Right lung (tissue), 10 donors: ENCODE measurements at places on chromosomes 3 and 15. TPM values are rescaled to one million over a fixed set of nuclear protein-coding genes. Genes with fewer than 3 reads are reported as not detected.

DNA sequence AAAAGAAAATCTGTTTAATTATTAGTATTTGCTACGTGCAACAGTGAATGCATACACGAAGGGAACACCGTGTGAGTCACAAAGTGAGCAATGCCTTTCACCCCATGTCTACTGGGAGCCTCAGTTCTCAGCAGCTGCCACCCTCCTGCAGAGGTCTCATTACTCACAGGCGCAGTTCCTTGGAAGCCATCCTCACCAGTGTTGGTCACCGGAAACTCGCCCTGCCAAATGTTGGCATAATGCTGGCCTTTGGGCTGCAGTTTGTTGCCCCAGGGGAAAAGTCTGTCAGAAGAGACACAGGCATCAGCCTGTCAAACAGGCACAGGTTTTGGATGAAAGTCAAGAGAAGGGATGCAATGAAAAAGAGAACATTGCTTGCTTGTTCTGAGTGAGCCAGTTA lies 50.1 kb downstream of the SUMF1 start:
- no peak for DNase-seq

GRCh38 chr3:41272667-41273066 lies 73.4 kb downstream of the CTNNB1 start:
- no peak for DNase-seq

- no peak for DNase-seq
Measured at GRCh38 chr15:81411051-81411450, 37.0 kb upstream of the TMC3 start.

- no peak for DNase-seq
Measured at GRCh38 chr3:18223571-18223970, 201.6 kb downstream of the SATB1 start.

- DNase-seq = no peak
Measured at GRCh38 chr3:65537109-65537508, 501.6 kb downstream of the MAGI1 start.

- no peak for DNase-seq
Measured at GRCh38 chr3:134354612-134355251, 19.5 kb downstream of the AMOTL2 start.

DNA sequence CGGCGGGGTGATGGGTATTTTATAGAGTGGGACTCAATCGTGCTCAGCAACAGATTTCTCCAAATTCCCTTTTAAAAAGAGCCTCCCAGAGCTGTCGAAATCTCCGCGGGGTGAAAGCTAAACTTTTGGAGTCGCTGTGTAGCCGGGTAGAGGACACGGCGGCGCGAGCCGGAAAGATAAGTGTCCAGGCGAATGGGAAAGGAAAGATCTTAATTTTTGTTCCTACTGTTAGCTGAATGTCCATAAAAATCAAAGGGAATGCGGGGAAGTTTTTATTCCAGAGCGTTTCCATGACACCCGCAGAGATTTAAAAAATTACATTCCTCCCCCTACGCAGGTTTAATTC lies 9.1 kb downstream of the EOMES start:
- no peak for DNase-seq

DNA sequence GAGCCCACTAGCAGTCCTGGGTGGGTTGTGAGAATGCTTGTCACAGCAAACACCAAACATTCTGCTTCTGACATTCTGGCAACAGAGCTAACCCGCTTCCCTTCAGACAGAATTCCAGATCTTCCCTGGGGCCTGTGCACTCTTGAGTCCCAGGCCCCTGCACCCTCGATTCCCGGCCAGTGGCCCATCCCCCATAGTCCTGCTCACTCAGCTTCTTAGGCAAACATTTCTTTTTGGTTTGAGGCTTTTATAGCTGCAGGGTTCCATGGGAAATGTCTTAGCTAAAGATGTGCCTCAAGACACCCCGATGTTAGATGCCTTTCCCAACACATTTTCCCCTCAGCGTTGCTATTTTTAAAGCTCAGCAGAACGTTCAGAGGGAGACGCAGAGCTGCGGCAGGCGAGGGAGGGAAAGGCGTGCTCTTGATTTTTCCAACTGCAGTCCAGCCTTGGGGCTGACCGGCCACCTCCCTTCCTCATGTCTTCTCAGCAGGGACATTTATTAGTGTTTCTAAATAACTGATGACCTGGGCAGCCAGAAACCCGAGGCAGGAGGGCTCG lies 35.2 kb downstream of the ABTB1 start:
- DNase-seq = no peak

DNA sequence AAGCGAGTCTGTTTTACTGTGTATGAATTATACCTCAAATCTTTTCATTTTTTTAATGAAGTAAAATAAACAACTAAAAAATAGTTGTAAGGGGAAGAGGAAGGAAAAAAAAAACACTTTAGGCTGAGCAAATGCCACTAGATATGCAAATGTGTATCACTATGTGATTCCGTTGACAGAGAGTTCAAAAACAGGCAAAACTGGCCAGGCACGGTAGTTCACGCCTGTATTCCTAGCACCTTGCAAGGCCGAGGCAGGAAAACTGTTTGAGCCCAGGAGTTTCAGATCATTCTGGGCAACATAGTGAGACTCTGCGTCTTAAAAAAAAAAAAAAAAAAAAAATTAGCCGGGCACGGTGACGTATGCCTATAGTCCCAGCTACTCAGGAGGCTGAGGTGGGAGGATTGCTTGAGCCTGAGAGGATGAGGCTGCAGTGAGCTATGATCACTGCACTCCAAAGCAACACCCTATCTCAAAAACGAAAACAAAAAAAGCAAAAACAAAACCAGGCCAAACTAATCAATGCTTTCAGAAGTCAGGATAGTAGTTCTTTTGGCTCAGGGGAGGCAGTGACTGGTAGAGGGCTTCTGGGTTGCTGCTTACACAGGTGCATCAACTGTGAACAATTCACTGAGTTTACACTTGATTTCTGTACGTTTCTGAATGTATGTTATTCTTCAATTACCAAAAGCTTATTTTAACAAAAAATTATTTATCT lies 7.4 kb downstream of the PRC1 start:
- DNase-seq = no peak

DNA sequence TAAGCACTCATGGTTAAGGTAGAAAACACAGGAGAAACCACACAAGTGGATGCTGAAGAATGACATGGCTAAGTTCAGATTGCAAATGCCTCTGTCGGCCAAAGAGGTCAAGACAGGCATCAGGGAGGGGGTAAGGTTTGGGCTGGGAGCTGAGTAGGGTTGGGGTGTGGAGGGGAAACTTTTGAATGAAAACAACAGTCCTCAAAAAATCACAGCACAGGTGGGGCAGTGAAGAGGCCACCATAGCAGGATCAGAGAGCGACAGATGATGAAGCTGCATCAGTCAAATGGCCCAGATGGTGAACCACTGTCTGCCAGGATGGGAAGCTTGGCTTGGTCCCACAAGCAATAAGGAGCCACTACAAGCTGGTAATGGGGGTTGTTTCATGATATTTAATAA lies 74.9 kb downstream of the ADCY5 start:
- DNase-seq = no peak

DNA sequence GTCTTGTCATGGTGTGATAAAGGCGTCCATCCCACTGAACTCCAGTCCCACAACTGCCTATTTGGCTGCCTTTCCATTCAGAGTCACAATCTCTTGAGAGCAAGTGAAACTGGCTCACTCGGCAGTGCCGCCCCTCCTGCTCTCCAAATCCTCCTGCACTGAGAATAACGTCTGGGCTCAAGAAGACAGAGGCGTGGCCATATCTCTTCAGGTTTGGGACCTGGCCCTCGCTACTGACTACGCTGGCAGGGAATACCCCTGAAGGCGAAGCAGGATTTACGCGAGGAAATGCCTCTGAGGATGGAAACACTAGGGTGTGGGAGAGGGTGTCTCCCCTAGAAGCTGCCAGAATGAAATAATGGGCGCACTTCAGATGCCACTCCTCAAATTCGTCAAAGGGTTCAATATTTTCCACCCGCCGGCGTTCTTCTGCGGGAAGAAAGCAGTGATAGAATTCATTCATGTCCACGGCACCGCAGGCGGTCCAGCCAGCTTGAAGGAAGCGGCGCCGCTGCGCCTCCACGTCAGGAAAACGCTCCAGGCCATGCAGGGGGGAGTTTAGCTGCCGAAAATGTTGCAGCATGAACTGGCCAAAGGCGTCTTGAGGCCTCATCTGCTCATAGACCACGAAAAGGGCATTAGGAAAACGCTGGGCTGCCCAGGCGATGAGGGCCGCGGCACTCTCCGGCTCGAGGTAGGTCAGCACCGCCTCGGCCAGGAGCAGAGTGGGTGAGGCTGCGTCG lies 985 bp downstream of the LCMT2 start:
- peak; percentile 4 for DNase-seq

DNA sequence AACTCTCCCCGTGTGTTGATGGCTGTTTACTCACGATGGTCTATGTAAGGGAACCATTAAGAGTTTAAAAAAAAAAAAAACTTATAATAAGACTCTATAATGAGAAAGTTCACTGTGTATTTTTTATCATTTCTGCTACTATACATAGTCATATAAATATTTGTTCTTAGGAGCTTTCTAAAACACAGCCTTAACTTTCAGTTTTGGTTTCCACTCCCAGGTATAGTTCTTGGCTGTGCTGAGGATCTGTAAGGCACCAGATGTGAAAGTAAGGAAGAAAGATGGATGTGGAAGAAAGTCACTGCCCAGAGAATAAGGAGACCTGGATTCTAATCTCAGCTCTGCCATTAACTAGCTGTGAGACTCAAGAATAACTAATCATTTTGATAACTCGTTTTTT lies 101.9 kb upstream of the THBS1 start:
- no peak for DNase-seq

- no peak for DNase-seq
Measured at GRCh38 chr15:45123397-45123796, 6.3 kb downstream of the DUOXA1 start.

DNA sequence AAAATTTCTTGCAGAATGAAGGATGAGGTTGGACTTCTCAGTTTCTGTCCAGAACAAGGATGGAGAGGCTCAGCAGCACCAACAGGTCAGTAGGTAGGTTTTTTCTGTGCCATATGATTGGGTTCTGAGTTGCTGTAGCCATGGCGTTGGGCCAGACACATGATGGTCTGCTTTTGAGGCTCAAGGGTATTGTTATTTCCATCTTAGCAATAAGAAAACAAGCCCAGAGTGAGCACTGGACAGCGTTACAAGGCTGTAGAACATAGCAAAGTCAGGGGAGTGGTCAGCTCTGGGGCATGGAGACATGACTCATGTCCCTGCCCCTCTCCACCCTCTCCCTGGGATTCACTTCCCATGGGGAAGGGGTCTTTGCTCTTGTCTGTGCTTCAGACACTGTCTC lies 137.6 kb upstream of the TOPAZ1 start:
- no peak for DNase-seq

- no peak for DNase-seq
Measured at GRCh38 chr15:87604857-87605446, 651.6 kb downstream of the NTRK3 start.

GRCh38 chr3:129038121-129038855 lies 22.3 kb upstream of the GP9 start:
- DNase-seq = no peak

- DNase-seq = peak; percentile 24
Measured at GRCh38 chr3:186932281-186933181, 2.2 kb downstream of the ST6GAL1 start.

GRCh38 chr3:124837065-124837464 lies 50.1 kb downstream of the ITGB5 start:
- no peak for DNase-seq

DNA sequence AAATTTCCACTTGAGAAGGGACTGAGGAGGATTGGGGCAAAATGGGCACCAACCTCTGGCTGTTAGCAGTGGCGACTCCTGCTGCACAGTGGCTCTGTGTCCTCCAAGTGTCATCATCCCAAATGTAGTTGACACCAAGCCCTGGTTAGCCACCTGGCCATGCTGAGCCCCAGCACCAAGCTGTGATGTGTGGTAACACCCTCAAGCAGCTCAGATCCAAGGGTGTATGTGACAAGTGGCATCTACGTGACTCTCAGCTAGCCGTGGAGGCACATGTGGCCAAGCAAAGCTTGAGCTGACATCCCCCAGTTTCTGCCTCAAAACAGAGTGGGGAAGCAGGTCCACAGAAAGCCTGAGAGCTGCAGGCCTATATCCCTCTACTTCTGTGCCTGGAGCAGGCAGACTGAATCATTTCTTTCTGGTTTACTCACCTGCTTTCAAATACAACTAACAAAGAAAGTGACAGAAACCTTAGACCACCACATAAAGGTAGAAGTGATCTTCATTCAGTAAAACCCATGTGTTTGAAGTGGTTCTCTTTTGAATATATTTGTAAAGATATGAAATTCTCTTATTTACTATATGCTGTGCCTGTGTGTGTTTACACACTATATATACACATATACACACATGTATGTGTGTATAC lies 40.0 kb downstream of the FOXP1 start:
- DNase-seq = no peak

DNA sequence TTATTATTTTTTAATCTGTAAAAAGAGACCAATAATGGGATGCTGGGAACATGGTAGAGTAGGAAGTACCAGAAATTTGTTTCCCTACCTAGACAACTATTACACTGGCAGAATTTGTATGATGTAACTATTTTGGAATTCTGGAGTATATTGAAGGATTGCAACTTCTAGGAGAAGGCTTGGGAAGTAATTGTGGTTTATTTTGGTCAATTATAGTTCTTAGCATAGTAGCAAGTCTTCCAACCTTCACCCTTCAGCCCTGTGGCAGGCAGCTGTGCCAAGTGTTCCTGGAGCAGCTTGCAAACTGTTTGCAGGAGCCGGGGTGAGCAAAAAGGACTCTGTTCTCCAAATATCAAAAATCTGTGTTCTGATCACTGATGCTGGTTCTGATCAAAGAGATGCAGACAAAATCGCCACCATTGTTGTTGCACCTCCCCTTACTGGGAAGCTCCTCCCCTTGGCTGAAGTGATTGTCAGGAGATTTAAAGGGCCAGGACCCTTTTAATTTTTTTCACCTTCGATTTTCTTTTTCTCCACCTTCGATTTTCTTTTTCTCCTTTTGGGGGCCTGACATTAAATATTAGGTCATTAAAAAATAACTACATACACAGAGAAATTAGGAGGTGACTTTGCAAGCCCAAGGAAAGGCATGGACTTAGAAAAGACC lies 363.3 kb downstream of the SLC9A9 start:
- no peak for DNase-seq

DNA sequence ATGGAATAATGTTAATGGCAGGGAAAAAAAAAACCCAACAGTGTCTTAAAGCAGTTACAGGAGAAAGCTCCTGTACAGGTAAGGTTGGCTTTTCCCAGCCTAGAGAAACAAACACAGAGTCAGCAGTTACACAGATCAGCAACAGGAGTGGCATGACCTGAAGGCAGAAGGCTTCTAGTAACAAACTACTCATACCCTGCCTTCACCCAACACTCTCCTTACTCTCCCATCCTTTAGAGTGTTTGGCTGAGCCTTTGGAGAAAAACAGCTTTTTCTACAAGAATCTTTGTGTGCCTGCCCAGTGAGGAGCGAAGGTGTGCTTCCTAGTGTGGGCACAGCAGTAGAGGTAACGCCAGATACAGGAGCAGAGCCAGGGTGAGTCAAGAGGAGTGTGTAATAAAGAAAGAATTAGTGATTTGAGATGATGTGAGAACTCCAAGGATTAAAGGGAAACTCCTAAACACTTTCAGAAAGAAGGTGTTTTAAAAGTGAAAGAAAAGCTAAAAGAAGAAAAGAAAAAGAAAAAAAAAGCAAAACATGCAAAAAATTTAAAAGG lies 152.7 kb downstream of the POLR2M start:
- no peak for DNase-seq

ZDHHC3 gene
- polyA plus RNA-seq = 136 TPM

MORC1 gene
- polyA plus RNA-seq = not detected

COLQ gene
- polyA plus RNA-seq = 9.5 TPM

LRRN1 gene
- 28.8 TPM for polyA plus RNA-seq

GRK7 gene
- 0.14 TPM for polyA plus RNA-seq

GPR149 gene
- not detected for polyA plus RNA-seq

SCAMP5 gene
- 12.5 TPM for polyA plus RNA-seq

PIERCE2 gene
- polyA plus RNA-seq = 3.7 TPM

PDE8A gene
- 51.8 TPM for polyA plus RNA-seq

FAM43A gene
- polyA plus RNA-seq = 24.6 TPM

SLC25A38 gene
- polyA plus RNA-seq = 36.3 TPM

ITIH1 gene
- not detected for polyA plus RNA-seq

GCSAM gene
- 1.6 TPM for polyA plus RNA-seq
